HEK293T (cell line): ENCODE measurements at places on chromosomes 1 and 21.

GRCh38 chr21:14754259-14754604, 208.1 kb upstream of the SAMSN1 start:
- no peak for DNase-seq

DNA sequence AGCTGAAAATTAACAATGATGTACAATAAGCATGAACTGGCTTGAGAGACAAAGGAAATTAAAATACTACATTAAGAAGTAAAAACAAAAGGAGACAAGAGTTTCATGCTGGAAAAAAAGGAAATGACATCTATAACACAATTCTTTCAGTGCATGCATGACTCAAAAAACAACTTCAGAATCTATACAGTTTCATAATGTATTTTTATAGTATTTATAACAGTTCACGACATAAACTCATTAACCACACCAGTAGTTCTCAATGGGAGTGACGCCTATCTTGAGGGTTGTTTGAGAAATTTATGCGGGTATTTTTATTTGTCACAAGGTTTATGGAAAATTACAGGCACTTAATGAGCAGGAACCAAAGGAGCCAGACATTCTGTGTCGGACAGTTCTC, 168.5 kb downstream of the SMYD3 start:
- no peak for DNase-seq

DNA sequence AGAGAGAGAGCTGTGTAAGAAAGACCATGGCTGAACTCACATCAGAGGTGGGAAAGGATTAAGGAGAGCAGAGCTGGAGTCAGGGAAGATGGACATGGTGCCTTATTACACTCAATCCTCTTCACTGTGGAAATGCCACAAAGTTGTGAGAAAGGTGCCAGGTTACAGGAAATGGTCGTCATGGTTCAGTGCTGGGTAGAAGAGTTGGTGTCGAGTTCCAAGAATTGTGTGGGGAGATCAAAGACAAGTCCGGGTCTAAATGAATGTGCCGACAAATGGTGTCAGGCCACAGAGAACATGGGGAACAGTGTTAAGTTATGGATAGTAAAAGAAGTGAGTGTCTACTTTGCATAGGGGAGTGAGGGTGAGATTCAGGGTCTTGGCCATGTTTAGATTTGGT, 40.9 kb downstream of the LAMC2 start:
- DNase-seq: no peak

DNA sequence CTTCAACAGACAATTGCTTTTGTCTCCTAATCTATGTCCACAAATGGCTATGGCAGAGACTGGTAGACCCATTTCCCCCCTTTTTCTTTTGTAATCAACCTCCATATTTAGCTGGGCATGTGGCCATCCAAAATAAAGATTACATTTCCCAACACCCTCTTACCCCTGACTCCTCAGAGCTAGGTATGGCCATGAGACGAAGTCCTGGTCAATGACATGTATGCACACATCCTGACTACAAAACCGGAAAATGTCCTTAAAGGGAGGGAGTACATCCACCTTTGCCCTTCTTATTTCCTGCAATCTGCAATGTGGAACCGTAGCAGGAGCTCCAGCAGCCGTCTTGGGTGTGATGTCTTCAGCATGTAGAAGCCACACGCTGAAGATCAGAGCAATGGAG, 36.2 kb upstream of the RCSD1 start:
- DNase-seq: no peak

DNA sequence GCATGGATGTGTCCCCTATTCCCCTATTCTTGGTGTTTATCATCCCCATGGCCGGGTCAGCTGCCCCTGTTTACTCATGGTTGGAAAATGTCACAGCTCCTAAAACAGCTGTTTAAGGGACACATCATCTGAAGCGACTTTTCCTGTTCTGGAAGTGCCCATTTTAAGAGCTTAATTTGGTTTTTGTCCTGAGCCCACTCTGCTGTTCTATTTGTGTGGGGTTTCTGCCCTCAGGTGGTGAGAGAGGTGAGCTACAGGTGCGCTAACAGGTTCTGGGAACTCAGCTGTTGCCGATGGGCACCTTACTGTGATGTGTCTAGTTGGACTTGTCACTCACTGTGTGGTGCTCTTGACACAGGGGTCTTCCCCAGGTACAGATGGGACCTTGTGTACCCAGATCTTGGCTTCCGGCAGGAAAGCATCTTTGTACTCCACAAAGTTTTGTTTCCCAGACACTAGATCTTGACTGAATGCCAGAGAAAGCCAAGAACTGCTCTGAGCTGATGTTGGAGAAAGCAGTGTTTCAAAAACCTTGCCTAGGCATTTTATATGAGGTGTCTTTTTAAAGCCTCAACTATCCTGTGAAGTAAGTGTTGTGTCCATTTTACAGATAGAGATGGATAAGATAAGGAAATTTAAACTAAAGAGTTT, 59.0 kb upstream of the CD1D start:
- peak; percentile 64 for DNase-seq
